ENCODE measurements at places on chromosomes 6 and 20.

DNA sequence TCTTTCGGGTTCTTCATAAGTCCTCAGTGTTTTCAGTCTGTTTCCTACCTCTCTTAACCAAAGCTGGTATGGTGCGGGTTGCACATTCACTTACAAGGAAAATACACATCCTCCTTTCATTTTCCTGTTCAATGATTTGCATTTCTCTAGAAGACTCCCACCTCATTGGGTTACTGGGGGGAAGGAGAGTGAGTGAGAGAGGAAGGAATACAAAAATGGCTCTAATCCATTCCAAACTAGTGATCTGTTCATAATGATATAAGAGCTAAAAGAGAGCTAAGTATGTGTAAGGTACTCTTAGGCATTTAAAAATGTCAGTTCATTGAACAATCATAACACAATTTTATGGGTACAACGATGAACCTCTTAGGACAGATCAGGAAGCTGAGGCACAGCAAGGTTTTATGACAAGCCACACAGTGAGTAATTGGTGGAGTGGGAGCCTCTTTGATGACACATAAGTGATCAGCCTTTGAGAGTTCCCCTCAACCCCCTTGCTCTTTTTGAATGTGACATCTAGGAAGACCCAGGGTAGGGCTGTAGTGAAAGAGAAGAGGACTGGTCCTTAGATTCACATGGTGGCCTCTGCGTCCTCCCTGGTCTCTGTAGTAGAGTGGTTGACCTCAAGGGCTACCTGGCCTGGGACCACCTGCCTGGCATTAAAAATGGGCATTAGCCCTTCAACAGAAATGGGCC, 328.4 kb upstream of the SOX4 start:
- DNase-seq: no peak

DNA sequence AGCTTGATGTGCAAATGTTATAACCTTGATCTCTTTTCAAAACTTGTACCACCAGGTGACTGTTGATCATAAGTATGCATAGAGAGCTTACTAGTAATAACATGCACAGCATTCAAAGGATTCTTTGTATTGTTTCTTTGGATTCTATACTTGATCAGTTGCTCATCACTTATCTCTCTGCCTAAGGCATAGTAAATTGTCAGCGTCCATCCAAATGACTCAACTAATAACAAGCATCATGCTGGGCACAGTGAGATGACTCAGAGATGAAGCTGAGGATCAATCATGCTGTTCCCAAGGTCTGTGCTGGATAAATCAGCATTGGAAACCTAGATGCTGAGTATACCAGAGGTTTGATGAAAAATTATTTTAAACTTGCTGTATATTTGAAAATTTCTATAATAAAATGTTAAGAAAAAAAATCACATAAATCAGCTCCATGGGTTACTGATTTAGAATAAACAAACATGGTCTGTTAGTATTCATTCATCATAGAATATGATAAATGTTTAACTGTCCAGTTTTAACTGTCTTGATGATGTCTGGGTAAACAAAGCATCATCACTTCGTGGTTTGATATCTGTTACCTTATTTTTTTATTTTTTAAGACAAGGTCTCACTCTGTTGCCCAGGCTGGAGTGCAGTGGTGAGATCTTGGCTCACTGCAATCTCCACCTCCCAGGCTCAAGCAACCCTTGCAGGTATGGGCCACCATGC, 45.6 kb upstream of the SGK1 start:
- peak; percentile 47 for DNase-seq

- DNase-seq: no peak
Observed at GRCh38 chr6:23654745-23655144, 471.3 kb upstream of the NRSN1 start.

GRCh38 chr6:163019926-163020325, 292.2 kb downstream of the PACRG start:
- DNase-seq: no peak

DNA sequence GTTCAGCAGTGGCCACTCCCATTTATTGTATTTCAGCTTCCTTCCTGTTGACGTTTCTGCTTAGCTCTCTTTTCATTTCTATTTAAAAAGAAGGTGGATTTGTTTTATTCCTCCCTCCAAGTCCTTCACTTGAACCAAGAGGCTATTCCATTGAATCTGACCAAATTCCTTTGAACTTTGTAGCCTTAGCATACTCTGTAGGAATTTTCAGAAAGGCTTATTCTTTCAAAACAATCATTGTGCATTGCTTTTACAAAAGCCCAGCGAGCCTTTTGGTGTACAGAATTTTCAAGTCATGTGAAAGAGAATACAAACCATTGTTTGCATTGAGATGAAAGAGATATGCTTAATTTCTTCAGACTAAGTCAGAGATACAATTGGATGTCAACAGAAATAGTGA, 151.0 kb upstream of the INSM1 start:
- DNase-seq: no peak

All from AG10803 (cell line).